ENCODE measurements at places on chromosomes 16 and 17. TPM values are rescaled to one million over a fixed set of nuclear protein-coding genes. Genes with fewer than 3 reads are reported as not detected.

GRCh38 chr16:86403541-86404163 lies 106.7 kb upstream of the FOXF1 start:
- no peak for DNase-seq

Gene CCL4
- total RNA-seq: 0.56 TPM

Gene ETV4
- total RNA-seq: 9.4 TPM

DNA sequence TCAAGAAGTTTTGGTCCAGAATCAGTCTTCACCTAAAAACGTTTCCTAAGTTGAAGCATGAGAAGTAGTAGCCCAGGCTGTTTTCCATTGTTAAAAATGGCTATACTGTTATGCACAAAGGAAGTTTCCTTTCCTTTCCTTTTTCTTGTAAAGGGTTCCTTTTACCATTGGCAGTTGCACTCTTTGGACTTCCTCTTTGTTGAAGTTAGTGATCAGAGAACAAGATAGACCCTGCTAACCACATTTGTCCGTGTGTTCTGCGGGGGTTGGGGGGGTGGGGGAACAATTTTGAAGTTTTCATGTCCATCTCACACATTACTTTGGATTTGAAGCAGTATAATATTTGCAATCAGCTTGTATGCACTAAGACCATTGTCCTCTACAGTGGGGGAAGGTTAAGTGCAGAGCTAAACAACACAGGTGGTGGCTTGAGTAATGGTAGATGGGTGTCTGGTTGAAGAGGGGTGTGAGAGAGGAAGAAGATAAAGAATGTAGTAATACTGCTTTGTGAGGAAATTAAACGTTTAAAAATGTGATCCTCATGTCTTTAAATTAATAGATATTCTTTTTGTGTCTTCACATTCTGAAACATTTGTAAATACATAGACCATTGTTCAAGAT lies 1.4 kb downstream of the LPCAT2 start:
- no peak for DNase-seq

Gene SPHK1
- total RNA-seq: 37.0 TPM

Gene CA5A
- total RNA-seq: not detected

GRCh38 chr17:73791121-73791520 lies 146.9 kb upstream of the SDK2 start:
- DNase-seq: no peak

DNA sequence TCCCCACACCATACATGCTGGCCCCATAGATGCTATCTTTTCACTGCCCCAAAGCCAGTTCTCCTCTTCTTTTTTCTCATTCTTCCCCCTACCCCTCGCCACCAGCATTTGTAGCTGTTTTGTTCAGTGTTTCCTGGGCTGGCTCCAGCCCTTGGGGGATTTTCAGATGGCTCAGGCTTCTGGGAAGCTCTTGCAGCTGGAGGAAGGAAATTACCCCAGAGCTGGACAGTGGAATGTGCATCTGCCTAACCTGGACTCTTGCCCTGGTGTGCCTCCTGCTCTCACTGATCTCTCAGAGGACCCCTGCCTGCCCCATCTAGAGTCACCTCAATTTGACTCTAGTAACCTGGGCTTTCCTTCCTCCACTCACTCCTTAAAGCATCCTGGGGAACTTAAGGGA lies 82.8 kb downstream of the MYH13 start:
- no peak for DNase-seq

- no peak for DNase-seq
Measured at GRCh38 chr16:12203780-12204351, 227.3 kb downstream of the SNX29 start.

DNA sequence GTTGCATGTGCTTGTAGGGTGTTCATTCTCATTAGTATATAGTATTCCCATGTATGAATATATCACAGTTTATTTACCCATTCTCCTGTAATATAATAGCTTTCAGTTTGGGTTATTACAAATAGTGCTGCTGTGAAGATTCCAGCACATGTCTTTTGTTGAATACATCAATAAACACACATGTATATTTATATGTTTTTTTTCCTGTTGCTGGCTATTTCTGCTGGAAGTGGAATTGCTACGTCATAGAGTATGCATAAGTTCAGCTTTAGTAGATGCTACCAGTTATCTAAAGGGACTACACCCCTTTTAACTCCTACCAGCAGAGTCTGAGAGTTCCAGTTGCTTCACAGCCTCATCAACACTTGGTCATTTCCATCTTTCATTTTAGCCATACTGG lies 52.3 kb upstream of the SCNN1B start:
- DNase-seq: no peak

All from esophagus squamous epithelium (tissue), 5 donors.